ENCODE measurements at places on chromosomes 11 and 22.

- DNase-seq: no peak
These were observed 101.3 kb upstream of the GAL start for GRCh38 chr11:68583041-68583446.

DNA sequence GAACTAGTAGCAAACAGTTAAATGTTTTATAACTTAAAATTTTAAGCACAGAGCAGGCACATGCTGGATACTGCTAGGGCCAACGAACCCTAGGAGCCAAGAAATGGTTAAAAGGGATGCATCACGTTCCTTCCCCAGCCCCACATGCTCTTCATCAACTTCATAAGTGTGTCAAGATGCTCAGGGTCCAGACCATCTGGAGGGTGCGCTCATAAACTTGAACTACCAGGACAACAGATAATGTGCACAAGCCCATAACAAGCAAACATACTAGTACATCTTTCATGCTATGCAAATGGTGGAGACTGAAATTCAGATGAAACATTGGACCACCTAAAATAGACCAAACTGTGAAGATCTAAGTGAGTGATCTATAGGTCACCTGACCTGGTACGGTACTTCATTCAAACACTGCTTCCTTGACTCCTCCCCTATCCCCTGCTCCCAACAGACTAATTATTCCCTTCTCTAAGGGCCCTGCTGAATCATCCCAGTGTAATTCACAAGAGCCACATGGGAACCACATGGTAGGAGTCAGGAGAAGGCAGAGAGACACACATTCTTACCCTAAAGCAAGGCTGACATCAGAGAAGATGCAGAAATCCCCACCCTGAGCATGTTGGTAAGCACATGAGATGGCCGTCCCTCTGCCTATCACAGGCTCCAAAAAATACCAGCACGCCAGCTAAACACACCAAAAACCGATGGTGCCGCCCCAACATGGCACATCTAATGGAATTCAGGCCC, 83.9 kb downstream of the ETS1 start:
- peak; percentile 52 for DNase-seq

GRCh38 chr22:36486619-36487384, 5.4 kb upstream of the TXN2 start:
- peak; percentile 69 for DNase-seq

DNA sequence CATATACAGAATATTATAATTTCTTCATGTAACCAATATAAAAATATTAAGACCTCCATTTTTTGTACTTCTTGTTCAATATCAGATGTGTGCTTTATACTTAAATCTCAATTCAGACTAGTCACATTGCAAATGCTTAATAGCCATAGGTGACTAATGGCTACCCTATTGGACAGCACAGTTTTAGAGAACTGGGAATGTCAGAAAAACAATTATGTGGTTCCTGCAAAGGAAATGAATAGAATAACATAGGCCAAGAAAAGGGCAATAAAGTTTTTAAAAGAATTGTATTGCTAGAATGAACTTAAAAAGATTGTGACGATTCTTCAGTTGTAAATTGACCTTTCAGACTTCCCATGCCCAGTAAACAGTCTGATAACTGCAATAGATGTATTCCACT, 843.0 kb downstream of the METTL15 start:
- DNase-seq: no peak

GRCh38 chr22:25749420-25750169, 7.6 kb downstream of the MYO18B start:
- DNase-seq: no peak

GRCh38 chr11:111417766-111418435, 38.8 kb upstream of the POU2AF1 start:
- no peak for DNase-seq

DNA sequence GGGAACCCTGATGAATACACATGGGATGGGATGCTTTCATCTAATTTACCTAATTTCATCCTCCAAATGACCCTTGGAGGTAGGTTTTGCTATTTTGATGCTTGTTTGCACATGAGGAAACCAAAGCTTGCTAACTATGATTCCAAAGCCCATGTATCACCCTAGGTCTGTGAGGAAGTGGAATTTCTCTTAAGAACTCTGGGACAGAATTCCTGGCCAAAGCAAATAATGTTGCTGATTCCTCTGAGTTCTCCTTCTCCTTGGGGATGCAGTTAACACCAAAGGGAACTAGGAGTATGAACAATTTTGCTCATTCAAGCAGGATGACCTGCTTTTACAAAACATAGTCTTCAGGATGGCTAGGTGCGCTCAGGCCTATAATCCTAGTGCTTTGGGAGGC, 80.0 kb downstream of the KCNC1 start:
- no peak for DNase-seq

GRCh38 chr11:1192741-1193325, 30.0 kb upstream of the MUC5B start:
- no peak for DNase-seq
